ENCODE measurements at places on chromosomes 11 and 22. TPM values are rescaled to one million over a fixed set of nuclear protein-coding genes. Genes with fewer than 3 reads are reported as not detected.

DNA sequence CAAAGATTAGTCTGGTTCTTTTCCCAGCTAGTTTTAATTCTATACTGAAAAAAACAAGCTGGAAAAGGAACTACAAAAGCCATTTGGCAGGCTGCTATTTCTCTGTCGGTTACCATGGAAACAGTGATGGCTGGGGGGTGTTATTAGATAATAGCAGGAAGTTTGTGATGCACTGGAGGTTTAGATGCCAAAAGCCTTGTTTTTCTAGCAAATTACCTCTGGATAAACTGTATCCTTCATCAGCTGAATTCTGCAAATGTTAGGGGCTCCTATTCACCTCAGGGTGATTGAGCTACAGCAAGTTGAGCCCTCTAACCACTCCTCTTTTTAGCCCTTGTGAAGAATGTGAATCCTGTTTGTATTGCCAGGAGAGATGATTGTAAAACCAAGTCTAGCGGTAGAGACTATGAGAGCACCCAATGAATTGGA, 25.2 kb downstream of the ALKBH3 start:
- no peak for DNase-seq

DNA sequence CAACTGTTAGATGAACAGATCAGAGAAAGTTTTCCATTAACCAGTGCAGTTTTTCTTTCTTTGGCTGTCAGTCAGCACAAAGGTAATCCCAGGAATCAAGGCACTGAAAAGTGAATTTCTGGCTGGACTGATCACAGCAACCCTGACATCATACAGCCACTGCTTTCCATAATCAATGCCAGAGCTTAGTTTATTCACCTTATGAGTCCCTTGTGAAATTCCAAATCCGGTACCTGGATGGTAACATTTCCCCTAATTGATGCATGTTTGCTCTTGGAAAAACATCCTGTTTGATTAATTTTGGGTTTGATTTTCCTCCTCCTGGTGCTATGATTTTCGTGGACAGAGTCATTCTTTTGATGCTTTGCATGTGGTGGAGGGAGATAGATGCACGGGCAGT, 319.8 kb downstream of the INSC start:
- DNase-seq = no peak

DNA sequence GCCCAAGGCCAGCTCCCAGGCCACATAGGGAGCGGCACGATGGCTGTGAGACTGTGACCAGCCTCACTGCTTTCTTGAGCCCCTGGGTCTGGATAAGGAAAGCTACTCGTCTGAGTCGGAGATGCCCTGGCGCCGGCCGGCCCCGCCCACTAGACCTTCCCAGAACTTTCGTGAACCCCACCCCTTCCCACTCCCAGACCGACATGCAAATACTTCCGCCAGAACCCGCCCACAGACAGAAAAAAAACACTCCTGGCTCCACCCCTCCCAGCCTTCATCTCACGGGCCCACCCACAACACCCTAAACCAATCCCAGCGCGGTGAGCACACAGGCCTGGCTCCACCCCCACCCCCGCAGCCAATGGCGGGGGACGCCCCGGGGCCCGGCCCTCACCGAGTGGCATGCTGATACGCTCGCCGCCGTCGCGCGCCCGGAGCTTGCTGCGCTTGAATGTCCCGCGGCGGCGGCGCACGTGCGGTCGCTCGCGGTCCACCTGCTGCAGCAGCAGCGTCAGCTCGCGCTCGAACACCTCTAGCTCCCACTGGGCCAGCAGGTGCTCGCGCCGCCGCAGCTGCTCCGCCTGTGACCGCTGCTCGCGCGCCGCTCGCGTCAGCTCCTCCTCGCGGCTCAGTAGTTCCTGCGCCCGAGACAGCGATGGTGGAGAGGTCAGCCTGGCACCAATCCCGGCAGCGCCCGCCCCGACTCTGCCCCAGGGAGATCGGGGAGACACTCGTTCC, 7.0 kb downstream of the MAP3K11 start:
- no peak for DNase-seq

DNA sequence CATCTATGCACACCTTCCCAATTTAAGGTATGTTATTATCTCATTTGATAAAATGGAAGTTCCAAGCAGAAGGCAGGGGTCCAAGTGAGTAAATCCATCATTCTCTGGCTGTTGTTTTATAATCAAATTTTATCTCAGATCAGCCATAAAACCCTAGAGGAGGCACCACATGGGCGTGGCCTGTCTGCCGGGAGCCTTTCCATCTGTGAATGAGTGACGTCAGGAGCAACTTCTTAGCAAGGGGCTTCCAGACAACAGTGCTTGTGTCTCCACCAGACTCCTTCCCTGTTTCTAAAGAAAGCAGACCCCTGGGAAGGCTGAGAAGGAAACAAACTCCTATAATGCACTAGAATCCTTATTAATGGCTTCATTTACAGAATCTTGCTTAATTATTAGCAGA, 13.5 kb downstream of the SEZ6L start:
- DNase-seq = no peak

- DNase-seq = peak; percentile 98
Observed at GRCh38 chr22:37608477-37609239, at the start of gene GGA1. Gene GGA1 (plus strand): TSS chr22:37608834. CDS start chr22:37608861, 27 bp downstream.

DNA sequence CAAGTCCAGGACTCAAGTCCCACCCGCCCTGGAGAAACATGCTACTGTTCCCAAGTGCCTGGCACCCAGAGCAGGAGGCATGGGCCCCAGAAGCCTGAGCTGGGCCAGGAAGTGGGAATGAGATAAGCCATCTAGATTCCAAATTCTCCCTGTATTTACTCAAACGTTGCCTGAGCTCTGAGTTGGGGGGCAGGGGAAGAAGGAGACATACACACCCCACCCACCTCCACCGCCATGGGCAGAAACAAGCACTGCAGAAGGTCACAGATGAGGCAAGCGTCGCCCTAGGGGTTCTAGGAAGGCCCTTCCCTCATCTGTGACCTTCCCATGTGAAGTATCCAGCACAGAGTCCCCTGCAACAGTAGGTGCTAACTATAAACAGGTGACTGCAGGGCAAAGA, 54.0 kb downstream of the PLEKHA7 start:
- peak; percentile 45 for DNase-seq

DNA sequence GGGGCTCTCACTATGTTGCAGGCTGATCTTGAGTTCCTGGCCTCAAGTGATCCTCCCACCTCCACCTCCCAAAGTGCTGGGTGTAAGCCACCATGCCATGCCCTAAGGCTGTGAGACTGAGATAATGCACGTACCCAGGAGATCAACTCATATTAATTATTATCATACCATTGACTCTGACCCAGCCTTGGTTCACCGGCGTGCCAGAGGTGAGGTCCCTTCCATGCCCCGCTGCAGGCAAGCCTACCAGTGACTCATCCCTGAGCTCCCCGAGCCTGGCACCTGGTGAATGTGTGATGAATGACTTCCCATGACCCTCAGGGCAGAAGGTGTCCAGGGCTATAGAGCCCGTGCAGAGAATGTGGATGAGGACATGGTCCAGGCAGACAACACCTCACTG, 12.1 kb downstream of the GAL3ST1 start:
- DNase-seq = no peak

DNA sequence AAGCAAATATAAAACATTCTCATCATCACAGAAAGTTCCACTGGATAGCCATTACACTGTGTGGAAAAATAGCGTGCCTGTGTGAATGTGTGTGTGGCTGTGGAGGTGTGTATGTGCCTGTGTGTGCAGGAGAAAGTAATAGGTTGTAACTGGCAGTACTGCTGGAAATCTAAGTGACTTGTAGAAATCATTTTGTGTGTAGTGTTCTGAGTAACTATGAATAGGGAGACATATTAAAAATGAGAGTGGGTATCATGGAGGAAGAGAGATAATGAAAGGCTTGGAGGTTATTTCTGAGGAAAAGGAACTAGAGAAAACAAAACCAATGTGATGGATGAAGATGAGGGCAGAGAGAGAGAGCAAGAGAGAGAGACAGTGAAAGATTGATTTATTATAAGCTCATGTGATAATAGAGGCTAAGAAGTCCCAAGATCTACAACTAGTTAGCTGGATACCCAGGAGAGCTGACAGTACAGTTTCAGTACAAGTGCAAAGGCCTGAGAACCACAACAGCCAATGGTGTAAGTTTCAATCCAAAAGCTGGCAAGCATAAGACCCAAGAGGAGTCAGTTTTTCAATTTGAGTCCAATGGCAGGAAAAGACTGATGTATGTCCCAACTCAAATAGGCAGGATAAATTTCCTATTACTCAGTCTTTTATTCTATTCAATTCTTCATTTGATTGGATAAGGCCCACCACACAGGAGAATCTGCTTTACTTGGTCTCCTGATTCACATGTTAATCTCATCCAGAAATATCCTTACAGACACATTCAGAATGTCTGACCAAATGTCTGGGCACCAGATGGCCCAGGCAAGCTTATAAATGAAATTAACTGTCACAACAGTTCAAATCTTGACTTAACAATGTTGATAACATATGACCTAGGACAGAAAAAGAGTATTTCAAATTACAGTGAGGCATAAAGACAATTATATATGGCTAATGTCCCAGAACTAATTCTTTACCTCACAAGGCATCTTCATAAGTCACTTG, 14.9 kb downstream of the KBTBD3 start:
- DNase-seq = no peak

DNA sequence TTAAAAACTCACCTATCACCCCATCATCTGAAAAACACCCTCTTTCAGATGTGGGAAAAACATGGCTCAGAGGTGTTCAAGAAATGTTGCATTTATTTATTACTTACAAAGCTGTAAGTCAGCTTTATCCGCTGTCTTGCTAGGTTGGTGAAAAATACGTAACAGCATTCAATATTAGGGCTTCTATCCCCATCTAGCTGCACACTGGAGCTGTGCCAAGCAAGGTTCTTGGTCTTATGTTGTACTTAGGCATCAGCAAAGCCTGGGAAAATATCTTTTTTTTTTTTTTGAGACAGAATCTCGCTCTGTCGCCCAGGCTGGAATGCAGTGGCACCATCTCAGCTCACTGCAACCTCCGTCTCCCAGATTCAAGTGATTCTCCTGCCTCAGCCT, 7.5 kb downstream of the SERPING1 start:
- no peak for DNase-seq

GRCh38 chr11:5631969-5632635, 7.3 kb downstream of the TRIM34 start:
- DNase-seq = no peak

- DNase-seq = no peak
Observed at GRCh38 chr11:2464451-2465165, 19.8 kb downstream of the KCNQ1 start.

MMP12 gene
- total RNA-seq = 1.3 TPM

SORL1 gene
- total RNA-seq = 1.5 TPM

SMTNL1 gene
- not detected for total RNA-seq

Data from Daoy (cell line).